Activated T-cell treated with anti-CD3 and anti-CD28 coated beads, Interleukin-2, amount 50 U/mL, for 72 hours (primary cell): ENCODE measurements at places on chromosomes 13 and 19. TPM values are rescaled to one million over a fixed set of nuclear protein-coding genes. Genes with fewer than 3 reads are reported as not detected.

The HTR2A gene
- not detected for total RNA-seq

The ZNF700 gene
- 17.2 TPM for total RNA-seq

The IL11 gene
- 5.4 TPM for total RNA-seq

The PSG7 gene
- total RNA-seq: not detected

The NFILZ gene
- total RNA-seq: not detected

The ATP4B gene
- not detected for total RNA-seq

The F10 gene
- total RNA-seq: not detected

The PVR gene
- total RNA-seq: 17.5 TPM

The EXOC3L2 gene
- total RNA-seq: not detected

The KLHL1 gene
- not detected for total RNA-seq

The CCDC194 gene
- total RNA-seq: 2.2 TPM

The DKKL1 gene
- not detected for total RNA-seq

The TUBA3C gene
- total RNA-seq: not detected

The PABPC3 gene
- 0.58 TPM for total RNA-seq

The MIA gene
- total RNA-seq: 1.1 TPM

The BRCA2 gene
- total RNA-seq: 36.9 TPM
